ENCODE measurements at places on chromosomes 16 and 17.

GRCh38 chr16:69195369-69196029 lies 8.5 kb downstream of the SNTB2 start:
- DNase-seq, result no peak

DNA sequence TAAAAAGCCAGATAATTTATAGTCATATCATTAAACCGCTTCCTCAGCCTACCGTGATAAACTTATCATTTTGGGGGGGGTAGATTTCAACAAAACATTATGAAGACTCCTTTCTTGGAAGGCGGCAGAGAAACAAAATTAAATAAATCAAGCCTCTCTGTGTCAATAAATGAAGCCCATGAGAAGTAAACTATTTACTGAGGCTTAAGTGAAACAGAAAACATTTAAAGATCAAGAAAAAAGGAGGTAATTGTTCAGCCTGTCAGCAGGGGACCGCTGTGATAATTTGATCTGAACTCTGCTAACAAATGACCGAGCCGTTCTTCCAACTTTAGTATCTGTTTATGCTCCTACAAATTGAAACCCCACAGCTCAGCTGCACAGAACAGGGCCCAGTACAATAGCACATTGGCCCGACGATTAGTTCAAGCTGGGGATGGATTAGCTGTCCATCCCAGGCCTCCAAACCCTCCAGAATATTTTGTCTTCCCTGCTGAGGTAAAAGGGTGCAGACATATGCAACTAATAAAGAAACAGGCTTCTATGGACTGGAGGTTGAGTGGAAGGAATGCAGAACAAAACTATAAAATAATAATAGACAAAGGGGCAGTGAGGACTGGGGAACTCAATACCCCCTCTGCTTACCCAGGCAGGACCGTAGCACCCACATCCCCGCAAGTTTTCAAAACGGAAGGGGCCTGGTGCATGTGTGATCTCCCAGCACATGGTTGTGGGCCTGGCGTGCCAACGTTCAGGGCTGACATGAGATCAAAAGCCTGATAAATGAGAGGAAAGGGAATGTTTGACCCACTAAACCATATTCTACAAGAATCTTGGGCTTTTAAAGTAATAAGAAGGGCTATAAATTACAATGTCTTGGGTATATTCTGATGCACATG lies 298.1 kb upstream of the IRX5 start:
- no peak for DNase-seq

DNA sequence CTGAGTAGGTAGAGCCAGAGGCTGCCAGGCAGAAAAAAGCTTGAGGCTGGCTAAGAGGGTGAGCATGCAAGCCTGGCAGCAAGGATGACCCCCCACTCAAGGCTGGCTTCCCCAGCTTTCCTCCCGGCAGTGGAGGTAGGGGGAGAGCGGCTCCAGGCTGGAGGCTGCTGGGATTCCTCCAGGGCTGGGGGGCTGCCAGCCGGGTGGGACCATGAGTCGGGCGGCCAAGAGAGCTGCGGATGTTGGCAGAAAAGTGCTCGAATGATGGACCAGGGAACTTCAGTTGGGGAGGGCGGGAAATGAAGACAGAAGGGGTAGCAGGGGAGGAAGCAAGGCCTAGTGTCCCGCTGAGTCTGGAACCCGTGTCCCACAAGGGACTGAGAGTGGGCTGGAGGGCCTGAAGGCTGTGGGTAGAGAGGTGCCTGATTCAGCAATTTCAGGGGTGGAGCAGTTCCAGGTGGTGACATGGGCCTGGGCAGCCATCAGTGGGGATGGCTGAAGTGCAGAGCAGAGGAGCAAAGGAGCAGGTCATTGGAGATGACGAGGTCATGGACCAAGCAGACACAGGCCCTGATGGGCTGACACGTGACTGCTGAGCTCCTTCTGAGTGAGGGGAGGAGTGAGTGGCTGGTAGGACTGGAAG lies 20.3 kb downstream of the HSD11B2 start:
- no peak for DNase-seq

DNA sequence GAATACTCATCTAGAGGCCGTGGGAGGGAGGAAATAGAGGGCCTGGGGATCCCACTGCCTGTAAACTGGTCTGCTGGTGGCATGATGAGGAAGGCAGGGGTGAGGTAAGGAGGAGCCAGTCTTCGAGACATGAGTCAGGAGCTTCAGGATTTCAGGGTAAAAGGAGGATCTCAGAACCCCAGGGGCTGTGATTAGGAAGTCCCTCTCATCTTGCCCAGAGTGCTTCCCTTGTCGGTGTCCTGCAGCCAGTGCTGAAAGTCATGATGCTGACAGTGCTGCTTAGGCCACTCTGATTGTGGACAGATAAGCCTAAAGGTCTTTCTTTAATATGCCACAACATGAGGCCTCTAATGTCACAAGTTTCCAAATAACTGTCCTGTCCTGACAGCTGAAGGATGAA lies 29.6 kb downstream of the COG4 start:
- DNase-seq, result no peak

GRCh38 chr17:44655983-44656710 lies at the start of gene MEIOC:
Gene MEIOC, plus strand, starts transcription at chr17:44656468. Its CDS starts 146 bp downstream, at chr17:44656614.
- DNase-seq, result peak; percentile 63

DNA sequence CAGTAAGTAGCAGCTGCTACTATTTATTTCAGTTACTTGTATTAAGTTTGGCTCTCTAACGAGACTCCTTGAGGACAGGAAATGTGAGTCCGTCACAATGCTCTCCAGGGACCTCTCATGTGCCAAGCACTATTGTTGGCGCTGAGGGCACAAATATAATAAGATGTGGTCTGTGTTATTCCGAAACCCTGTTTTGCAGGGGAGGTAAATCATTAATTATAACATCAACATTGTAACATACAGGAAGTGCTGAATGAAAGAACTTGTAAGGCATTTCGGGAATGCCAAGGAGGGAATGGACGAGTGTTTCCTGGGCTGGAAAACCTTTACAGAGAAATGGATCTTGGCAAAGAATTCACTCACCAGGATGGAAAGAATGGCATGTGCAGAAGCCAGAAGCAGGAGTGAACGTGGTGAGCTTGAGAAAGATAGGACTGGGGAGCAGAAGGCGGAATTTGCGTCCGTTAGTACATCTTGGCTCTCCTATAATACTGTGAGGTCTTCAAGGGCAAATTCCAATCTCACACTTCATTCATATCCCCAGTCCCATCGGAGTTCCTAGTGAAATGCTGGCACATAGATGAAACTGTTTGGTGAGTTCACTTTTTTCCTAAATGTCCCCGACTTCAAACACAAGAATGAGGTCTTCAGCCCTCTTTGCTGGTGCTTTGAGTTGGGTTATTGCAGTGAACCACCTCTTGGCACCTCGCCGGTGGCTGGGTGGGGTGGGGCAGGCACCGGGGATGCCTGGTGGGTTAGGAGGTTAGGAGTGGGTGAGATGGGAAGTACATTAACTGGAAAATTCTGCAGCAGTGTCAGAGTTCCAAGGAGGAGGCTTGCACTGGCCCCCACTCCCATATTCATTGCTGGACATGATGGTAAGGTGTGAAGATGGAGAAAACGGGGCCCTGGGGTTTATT lies 11.5 kb downstream of the TAC4 start:
- no peak for DNase-seq

DNA sequence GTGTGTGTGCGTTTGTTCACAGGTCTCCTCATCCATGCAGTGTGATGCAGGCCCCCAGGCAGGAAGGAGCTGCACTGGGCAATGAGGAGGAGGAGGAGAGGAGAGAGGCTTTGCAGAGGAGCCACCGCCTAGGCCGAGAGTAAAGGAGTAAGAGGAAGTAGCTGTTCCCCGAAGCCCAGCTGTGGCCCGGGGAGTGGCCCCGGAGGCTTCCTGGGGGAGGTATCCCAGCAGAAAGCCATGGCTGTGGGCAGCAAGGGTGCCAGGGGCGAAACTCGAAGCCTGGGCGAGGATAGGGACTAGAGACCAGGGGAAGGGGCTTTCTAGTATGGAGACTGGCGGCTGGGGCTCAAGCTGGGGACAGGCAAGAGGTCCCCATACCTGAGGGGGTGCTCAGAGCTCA lies 12.2 kb downstream of the C16orf95 start:
- no peak for DNase-seq

DNA sequence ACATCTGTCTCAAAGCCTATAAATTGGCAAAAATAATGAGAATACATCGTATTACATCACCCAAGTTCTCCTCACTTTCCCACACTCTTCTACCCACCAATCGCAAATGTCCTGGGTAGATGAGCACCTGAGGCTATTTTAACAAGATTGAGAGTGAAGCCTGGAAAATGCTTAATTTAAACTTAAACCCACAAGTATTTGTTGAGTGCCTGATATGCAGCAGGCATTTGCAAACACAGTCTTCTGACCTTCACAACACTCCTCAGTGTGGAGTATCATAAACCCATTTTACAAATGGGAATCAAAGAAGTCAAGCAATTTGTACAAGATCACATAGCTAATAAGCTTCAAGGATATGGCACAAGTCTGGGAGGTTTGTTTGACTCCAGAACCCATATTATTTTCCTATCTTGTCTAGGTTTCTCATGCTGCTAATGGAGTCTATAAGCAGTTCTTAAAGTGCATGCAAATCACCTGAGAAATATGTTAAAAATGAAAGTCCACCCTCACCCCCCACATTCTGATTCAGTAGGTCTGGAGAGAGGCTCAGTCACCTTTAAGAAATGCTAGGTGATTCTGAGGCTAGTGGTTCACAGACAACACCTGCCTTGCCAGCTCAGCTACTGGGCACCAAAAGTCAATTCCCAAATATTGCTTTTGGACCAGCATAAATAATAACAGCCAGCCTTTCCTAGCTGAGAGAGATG lies 34.9 kb upstream of the CCL2 start:
- no peak for DNase-seq

GRCh38 chr16:3866703-3867431 lies 13.6 kb downstream of the CREBBP start:
- DNase-seq, result no peak

- no peak for DNase-seq
Observed at GRCh38 chr16:1494129-1494640, 1.0 kb downstream of the TELO2 start.

DNA sequence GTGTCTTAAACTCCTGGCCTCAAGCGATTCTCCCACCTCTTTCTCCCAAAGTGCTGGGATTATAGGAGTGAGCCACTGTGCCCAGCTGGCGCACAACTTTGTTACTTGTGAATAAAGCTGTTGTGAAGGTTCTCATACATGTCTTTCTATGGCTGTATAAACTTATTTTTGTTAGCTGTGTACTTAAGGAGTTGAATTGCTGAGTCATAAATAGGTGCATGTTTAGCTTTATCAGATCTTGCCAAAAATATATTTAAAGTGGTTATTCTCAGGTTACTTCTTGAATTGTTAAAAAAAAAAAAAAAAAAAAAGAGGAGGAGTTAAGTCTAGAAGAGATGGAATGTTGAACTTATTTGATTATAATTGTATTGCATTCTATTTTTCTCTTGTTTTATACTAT lies 47.6 kb upstream of the IRX3 start:
- DNase-seq, result no peak

GRCh38 chr16:83681381-83681956 lies 126.3 kb upstream of the HSBP1 start:
- DNase-seq, result no peak

DNA sequence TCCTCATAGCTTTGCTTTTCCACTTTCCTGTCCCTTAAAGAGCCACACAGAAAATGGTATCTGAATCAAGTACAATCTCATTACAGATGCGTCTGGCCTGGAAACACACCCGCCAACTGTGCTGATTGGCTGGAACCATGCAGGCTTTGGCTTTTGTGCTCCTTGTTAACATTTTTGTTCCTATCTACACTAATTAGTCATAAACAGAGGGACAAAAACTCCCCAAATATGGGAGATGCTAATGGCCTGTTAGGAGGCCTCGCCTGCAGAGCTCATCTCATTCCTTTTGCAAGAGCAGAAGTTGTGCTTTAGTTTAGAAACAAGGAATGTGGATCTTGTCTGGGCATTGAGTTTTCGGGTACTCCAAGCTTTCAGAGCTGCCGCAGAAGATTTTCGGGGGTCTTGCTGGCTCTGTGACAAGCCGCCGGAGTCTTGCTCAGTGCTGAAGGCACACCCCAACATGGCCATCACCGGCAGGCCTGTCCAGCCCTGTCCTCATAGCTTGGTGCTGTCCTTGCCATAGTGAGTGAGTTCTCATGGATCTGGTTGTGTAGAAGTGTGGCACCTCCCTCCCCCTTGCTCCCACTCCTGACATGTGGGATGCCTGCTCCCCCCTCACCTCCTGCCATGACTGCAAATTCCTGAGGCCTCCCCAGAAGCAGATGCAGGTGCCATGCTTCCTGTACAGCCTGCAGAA lies 69.8 kb downstream of the METRNL start:
- DNase-seq, result no peak

GRCh38 chr17:18225121-18225641 lies at the start of gene LLGL1:
Gene LLGL1, plus strand, starts transcription at chr17:18225635. Its CDS starts 48 bp downstream, at chr17:18225683.
- peak; percentile 88 for DNase-seq

DNA sequence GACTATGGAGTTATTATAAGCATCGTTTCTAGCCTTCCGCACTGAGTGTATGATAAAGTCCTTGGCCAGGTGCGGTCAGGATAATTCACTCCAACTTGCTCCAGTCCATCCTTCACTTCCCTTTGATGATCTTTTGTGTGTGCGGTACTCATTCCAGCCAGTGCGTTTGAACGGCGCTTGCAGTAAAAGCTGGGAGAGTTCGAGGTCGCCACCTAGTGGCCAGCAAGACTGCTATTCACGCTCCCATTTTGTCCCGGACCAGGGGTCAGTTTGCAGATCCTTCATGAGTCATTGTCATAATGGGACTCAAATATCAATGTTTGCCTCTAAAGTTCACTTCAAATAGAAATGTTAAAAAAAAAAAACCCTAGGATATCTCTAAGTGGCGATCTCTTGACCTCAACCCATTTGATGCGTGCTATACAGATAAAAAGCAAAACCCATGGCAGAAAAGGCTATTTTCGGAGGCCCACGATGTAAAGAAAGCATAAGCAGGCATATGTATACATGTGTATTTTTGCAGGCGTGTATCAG lies 417.1 kb downstream of the TMEM114 start:
- DNase-seq, result no peak

GRCh38 chr17:50638966-50639713 lies 4.5 kb downstream of the ABCC3 start:
- DNase-seq, result no peak

- no peak for DNase-seq
Observed at GRCh38 chr17:74713171-74713755, 540 bp upstream of the CD300LF start.

- no peak for DNase-seq
Observed at GRCh38 chr16:4648917-4649316, 24.3 kb downstream of the MGRN1 start.

DNA sequence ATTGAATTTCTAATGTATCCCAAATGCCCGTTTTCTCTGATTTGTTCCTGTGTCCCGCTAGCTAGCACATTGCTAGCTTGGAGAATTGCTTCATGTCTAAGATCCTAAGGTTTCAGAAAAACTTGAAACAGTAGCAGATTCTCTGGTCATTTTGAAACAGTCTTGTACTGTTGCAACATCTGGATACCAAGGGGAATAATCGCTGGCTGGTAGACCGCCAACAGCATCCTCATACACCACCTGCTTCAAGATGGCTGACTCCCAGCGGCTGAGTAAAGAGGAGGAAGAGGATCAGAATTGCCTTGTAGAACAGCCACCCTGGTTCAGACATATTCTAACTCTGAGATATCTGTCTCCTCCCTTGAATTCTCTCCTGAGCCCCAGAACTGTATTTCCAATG lies 226.7 kb upstream of the ELAC2 start:
- DNase-seq, result no peak
